ENCODE measurements at places on chromosomes 2 and 18.

DNA sequence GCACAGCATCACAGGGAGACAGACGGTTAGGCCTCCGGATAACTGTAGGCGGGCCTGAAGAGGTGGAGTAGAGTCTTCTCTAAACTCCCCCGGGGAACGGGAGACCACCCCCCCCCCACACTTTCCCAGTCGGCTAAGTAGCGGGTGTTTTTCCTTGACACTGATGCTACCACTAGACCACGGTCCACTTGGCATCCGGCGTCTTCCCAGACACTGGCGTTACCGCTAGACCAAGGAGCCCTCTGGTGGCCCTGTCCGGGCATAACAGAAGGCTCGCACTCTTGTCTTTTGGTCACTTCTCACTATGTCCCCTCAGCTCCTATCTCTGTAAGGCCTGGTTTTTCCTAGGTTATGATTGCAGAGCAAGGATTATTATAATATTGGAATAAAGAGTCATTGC is 25.7 kb upstream of the NCL start:
- ATAC-seq, result no peak

GRCh38 chr2:141522702-141523101 is 608.1 kb downstream of the LRP1B start:
- ATAC-seq, result no peak

GRCh38 chr2:198315791-198316630 is 511.6 kb downstream of the PLCL1 start:
- ATAC-seq, result no peak

- ATAC-seq, result no peak
These were observed 181.4 kb downstream of the FAM210A start for GRCh38 chr18:13544953-13545352.

GRCh38 chr2:16045653-16046352 is 105.5 kb downstream of the MYCN start:
- ATAC-seq, result no peak

GRCh38 chr2:79861059-79861374 is 348.2 kb downstream of the CTNNA2 start:
- no peak for ATAC-seq

DNA sequence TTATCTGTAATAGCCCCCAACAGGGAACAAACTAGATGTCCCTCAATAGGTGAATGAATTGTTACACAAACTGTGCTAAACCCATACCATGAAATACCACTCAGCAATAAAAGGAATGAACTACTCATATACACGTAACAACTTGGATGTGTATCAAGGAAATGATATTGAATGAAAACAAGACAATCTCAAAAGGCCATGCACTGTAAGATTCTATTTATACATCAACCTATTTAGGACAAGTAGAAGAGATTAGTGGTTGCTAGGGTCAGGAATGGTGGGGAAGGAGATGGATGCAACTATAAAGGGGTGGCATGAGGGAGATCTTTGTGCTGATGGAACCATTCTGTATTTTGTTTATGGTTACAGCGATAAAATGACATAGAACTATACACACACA is 47.1 kb downstream of the KANSL3 start:
- no peak for ATAC-seq

DNA sequence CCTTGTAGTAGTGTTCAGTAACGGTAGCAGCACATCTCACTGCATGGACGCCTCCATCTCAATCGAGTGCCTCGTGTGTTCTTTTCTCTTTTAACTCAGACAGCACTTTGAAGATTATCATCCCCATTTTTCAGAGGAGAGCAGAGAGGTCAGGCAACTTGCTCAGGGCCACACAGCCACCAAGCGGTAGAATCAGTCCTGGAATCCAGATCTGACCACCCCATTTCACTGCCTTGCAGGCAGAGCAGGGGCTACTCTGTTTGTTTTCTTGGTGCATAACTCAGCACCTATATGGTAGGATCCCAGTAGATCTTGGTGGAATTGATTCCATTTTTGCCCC is 129.5 kb downstream of the SMAD7 start:
- no peak for ATAC-seq

- no peak for ATAC-seq
These were observed 163.1 kb upstream of the PKDCC start for GRCh38 chr2:41884718-41885117.

DNA sequence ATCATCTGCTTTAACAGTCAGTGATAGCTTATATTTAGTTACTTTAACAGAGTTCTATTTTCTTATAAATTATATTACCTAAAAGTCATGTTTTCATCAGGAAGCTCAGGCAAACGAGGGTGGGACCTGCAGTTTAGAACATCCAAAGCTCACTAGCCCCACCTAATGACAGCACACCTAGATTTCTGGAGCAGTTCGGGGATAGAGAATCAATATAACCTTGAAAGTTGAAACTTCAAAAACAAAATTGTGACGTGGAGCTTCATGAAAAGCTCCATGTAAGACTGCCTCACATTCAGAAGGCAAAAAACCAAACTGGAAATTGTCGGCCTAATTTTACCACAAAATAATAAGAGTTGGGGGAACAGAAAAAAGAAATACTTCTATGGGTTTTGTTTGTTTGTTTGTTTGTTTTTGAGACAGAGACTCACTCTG is 185.9 kb upstream of the CCDC150 start:
- peak; percentile 56 for ATAC-seq

DNA sequence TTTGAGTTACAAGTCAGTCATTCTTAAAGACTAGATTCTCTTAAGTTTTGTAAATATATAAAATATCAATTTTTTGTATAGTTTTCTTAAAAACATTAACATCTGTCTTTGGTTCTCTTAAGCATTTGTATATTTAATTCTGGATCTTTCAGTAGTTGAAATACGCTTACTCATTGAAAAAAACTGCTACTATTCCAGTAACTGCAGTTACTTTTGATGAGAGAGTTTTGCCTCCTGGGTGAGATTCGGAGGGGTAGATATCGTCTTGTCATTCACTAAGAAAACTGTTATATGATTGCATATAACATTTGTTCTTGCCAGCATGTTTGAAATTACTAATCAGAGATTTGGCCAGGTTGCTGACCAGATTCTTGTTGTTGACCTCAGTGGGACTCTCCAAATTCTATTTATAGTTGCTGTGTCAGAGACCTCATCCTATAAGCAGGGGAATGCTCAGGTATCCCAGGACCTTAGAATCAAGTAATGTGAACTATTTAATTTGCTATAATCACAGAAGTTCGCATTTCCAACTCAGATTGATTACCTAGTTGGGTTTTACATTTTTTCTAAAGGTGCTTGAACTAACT is 7.9 kb downstream of the AGPS start:
- no peak for ATAC-seq

DNA sequence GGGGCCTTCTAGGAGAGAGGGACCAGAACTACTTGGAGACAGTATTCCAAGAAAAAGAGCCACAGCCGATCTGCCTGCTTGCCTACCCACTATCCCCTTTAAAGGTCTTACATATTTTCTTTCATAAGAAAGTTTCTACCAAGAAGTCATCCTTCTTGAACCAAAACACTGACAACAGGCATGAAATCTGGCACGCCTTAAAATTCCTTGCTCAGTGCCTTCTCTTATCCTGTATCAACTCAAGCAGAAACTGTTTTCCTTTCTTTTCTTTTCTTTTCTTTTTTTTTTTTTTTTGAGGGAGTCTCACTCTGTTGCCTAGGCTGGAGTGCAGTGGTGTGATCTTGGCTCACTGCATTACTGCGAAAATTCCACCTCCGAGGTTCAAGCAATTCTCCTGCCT is 48.3 kb upstream of the ZFP36L2 start:
- no peak for ATAC-seq

DNA sequence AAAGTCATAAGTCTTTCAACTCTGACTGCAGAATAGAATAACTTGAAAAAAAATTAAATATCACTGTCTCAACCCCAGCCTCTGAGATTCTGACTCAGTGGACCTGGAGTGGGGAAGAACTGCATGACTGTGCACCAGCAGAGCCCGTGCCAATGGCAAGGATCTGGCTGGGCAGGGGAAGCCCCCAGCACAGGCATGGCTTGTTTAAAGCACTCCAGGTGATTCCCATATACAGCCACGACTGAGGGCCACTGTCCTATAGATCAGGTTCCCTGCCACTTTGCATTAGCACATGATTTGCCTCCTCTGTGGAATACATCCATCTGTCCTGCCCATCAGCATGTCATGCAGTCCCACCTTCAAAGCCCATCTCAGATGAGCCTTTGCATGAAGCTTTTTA is 45.9 kb upstream of the NCK2 start:
- ATAC-seq, result peak; percentile 34

- ATAC-seq, result no peak
These were observed 22.5 kb downstream of the ALS2 start for GRCh38 chr2:201758234-201758633.

DNA sequence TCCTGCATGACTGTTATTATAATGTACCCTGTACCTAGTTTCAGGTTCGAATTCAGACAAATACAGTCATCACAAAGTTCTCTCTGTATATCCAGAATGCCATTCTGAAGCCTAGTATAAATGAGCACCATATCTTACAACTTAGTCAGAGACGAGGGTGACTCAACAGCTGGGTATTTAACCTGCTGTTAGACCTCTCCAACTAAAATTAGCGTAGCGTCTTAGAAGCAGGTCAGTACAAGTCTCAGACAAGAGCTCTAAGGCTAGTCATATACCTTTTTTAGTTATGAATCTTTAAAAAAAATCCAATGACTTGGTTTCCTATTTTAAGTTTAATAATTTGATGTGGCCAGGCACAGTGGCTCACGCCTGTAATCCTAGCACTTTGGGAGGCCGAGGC is 74.1 kb downstream of the CABYR start:
- ATAC-seq, result no peak

DNA sequence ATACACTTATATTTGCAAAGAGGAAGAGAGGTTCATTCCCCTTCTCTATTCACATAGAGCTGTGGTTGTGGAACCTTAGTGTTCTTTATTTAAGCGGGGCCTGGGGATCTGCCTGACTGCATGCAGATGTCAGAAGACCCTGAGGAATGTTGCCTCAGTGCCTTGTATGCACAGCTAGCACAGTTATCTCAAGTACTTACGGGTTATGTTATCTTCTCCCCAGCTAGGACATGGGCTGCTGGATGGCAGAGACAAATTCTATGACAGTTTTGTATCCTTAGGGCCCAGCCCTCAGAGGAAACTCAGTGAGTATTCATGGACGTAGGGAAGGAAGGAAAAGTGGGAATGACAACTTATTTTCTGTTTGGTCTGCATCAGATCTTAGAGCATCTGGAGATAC is 37.7 kb upstream of the RTN4 start:
- ATAC-seq, result no peak

DNA sequence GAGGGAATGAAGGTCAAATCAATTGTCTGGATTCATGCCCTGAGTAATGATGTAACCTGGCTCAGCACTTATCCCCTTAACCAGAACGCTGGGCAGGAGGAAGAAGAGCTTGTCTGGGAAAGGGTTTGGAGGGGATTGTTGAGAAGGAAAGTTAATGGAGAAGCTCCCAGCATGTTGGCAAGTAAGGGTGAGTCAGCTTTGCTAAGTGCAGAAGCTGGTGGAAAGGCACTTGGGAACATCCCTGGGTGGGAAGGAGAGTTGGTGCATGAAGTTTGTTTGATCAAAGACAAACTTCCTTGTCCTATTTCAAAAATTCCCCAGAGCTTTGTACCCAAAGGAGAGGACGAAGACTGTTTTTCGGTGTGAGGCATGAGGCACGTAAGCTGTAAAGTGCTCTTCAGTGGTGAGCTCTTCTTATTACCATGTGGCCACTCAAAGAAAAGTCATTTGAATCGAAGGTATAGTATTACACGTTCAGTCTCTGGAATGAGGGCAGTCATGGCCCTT is 17.6 kb upstream of the DAW1 start:
- ATAC-seq, result no peak

DNA sequence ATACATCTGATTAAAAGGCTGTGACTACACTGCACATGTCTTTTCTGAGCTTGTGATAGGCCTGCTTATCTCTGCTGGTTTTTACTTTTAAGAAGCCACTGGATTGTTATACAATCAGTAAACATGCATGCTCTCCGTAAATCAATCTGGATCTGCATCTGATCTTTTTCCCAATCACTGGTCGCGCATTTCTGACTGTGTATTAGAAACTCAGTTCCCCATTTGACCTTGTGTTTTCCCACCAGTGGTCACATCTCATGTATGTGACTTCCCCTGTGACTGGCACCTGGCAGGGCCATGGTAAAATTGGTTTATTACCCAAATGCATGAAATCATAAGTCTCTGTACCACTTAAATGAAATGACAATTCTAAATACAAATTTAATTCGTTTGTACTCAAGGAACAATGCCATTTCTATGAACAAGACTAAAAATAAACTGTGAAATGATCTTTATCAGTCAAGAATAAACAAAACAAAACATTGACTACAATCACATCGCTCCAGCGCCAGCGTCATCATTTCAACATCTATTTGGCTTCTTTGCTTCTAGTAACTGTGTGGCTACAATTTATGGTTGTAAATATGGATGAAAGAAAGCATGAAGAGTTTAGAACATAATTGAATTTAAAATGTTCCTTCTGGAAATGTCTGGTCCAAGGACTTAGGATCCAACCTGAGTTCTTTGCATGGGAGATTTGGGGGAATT is 396.6 kb upstream of the TRIB2 start:
- no peak for ATAC-seq

DNA sequence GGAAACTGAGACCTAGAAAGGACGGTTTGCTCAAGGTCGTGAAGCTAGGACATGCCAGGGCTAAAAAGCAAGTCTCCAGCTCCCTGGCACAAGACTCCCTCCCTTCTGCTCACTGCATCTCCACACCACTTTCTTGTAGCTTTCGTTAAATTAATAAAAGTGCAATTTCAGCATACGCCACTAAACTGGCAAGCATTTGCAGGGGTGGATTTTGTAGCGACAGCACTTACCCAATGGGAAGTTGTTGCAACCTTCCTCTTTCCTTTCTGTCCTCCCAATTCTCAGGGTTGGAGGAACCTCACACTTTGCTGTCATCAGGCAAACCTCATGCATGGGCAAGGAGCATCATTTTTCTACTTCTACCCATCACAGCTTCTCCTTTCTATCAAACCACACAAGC is 7.4 kb upstream of the RHOB start:
- ATAC-seq, result no peak

DNA sequence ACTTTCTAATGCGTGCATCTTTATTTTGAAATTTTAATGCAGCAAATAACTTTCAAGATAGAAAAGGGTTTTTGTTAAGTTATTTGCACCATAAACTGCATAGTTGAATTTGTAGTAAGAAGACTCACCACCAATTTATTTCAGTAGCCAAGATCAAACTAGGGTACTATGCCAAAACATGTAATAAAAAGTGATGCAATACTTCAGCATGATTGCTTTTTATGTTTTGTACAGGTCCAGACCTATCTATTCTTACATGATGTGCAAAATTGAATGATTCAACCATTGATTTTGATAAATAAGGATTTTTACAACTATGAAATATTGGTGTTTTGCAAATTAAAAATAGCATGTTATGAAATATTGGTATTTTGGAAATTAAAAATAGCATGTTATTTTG is 26.7 kb downstream of the AGPS start:
- no peak for ATAC-seq

- no peak for ATAC-seq
These were observed 81.7 kb downstream of the FEZ2 start for GRCh38 chr2:36516136-36516870.

GRCh38 chr18:3177902-3178687 is 41.7 kb downstream of the MYOM1 start:
- peak; percentile 69 for ATAC-seq

GRCh38 chr2:67898595-67898994 is 164.2 kb downstream of the C1D start:
- no peak for ATAC-seq

GRCh38 chr2:1671916-1672315 is 72.4 kb downstream of the PXDN start:
- ATAC-seq, result no peak
